ENCODE measurements at places on chromosomes 7 and 10.
A peak's percentile ranks its signal among the peaks of the same experiment; 100 is the strongest.

GRCh38 chr10:5608608-5609220 is 57.7 kb downstream of the ASB13 start:
- DNase-seq, result no peak

GRCh38 chr7:110534241-110534931 is 556.5 kb upstream of the LRRN3 start:
- peak; percentile 90 for DNase-seq

DNA sequence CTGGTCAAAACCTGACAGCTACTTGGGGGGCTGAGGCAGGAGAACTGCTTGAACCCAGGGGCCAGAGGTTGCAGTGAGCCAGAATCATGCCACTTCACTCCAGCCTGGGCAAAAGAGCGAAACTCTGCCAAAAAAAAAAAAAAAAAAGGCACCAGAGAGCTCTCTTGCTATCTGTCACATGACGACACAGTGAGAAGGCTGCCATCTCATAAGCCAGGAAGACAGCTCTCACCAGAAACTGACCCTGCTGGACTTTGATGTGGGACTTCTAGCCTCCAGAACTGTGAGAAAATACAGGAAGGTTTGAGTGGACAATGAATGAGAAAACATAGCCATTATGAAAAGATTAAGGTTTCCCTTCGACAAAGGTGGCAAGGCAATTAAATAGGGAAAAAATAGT is 51.1 kb upstream of the KCNIP2 start:
- DNase-seq, result no peak

- DNase-seq, result peak; percentile 41
Observed at GRCh38 chr7:87935384-87935706, 1.3 kb downstream of the ADAM22 start.

GRCh38 chr7:101167645-101168411 is 2.5 kb upstream of the VGF start:
- DNase-seq, result no peak

DNA sequence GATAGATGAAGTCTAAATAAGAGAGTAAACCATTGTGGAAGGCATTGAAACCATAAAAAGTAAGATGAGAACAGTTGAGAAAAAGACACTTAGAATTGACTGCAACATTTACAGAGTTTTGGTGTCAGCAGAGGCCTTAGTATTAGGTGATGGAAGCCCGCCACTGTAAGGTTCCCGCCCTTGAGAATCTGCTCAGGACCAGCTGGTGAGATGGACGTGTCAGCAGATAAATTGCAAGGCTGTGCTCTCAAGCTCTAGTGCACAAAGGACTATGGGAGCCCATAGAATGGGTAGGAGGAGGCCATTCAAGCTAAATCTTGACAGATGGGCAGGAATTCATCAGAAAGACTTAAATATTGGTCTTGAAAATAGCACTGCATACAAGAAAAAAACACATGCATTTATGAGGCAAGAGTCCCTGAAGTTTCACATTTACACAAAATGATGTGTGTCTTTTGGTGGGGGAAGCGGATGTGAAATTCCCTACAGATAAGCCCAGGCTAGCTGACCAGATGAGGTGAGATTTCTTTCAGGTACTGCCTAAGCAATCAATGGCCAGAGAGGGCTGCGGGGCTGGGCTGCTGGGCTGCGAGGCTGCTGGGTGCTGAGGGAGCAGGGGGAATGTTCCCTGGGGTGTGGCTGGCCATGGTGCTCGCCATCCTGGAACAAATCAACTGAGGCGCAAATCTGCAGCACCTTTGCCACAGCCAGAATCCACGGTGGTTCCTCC is 42.5 kb downstream of the SYPL1 start:
- peak; percentile 43 for DNase-seq

DNA sequence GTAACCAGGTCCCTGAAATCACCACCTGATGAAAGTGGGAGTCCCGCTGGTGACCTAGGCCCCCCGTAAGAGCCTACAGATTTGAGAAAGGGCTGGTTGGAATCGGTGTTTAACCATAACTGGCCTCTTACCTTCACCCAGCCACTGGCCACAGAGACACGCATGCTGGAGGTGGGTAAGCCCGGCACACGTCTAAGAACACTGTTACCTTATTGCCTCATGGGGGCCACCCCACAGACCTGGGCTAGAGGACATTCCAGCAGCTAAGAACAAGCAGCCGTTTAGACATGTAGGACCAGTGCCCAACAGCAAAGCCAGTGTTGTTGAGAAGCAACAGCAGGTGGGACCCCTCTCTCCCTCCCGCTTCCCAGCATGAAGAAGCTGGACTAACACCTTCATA is 2.5 kb upstream of the GDF2 start:
- DNase-seq, result no peak

GRCh38 chr10:100881556-100882213 is 31.1 kb upstream of the SLF2 start:
- no peak for DNase-seq

DNA sequence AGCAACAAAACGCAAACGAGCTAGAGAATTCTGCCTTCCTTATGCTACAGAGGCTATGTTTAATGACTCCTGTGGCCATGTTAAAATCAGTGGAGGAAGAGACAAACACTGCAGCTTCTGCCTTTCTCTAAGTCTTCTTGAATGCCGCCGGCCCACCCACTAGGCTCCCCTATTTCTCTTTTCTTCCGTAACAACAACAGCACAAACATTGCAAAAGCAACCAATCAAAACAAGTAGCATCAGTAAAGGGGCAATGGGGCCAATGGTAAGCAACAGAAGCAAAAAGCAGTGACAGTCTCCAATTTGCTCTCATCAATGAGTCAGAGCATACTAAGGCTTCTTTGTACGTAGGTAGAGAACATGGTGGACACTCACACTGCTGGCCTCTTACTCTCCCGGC is 26.8 kb downstream of the DNAJC1 start:
- no peak for DNase-seq

DNA sequence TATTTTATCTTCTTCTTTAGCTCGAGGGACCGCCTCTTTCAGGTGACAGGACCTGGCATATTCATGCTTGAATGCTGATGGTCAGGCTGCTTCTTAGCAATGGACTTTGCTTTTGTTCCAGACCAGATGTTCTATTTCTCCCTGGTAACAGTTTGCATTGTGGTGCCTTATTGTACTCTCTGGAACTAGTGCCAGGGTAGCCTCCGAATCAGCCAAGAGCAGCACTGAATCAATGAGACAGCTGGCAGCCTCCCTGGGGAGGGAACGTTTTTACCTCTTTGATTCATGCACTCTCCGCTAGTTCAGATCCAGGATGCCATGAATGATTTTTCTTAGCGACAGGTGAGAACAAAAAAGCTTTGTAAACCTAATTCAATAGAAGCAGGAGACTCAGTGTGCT is 54.1 kb upstream of the NXPH1 start:
- peak; percentile 96 for DNase-seq

DNA sequence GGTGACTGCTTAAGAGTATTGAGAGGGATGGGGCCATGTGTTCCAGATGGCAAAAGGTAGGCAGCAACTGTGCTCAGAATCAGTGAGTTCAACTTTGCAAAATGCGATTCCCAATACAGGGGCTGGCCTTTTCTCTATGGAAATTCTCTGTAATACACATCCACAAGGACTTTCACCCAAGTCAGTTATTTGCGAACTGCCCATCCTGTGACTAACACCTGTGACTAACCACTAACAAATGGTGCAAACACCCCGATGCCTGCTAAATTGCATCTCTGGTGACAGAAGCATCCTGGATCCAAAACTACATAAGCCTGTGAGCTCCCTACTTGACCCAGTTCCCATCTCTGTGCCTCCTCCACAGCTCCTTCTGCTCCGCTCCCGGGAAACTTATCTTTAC is 9.0 kb upstream of the CUZD1 start:
- no peak for DNase-seq

GRCh38 chr7:152896217-152896616 is 136.7 kb downstream of the ACTR3B start:
- DNase-seq, result no peak

- DNase-seq, result no peak
Observed at GRCh38 chr10:67971311-67971710, 86.9 kb downstream of the SIRT1 start.

DNA sequence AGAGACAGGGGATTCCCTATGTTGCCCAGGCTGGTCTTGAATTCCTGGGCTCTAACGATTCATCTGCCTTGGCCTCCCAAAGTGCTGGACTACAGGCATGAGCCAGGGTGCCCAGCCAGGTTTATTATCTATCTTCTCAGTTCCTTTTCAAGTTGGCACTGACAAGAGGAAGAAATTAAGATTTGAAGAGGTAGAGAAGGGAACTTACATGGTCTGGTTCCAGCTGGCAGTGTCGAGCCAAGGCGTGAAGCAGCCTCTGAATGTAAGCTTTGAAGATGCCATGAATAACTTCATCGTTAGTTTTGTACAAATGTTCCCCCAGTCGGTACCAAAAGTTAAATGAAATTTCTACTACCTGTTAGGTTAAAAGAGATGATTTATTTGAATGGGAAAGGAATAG is 57.7 kb downstream of the TNPO3 start:
- DNase-seq, result no peak

DNA sequence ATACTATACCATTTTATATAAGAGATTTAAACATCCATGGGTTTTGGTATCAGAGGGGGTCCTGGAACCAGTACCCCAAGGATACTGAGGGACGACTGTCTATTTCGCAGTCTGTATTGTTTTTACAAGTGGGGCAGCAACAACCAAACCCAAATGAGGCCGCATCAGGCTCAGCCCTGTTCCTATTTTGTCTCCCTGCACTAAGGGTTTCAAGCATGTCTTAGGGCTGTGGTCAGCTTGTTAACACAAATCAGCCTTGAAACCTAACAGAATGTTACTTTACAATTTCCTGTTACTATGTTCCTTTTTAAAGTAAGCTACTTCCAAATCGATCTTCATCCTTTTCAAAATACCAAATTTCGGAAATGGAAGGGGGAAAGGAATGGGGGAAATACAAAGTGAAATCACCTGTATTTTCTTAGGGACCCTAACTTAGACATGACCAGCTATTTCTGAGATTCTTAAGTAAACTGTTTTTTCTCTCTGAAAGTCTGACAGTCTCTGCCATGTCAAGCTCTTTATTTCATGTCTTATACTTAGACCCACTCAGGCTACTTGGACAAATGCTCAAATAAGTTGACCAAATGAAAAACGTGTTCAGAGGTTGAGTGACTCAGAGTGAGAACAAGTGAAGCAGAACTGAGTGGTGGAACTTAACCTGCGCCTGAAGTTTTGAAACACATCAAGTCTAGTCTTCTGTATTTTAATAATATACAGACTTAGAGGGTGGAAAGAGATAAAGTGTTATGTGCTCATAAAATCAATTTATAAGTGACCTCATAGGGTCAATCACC is 75.8 kb downstream of the C1GALT1 start:
- DNase-seq, result no peak

GRCh38 chr7:1944619-1945210 is 274.6 kb downstream of the ELFN1 start:
- DNase-seq, result no peak

All from NCI-H2171 treated with DMSO at 0.1 percent for 48 hours (cell line).